Amygdala (tissue), 56 donors: ENCODE measurements at places on chromosomes 1 and 21.

DNA sequence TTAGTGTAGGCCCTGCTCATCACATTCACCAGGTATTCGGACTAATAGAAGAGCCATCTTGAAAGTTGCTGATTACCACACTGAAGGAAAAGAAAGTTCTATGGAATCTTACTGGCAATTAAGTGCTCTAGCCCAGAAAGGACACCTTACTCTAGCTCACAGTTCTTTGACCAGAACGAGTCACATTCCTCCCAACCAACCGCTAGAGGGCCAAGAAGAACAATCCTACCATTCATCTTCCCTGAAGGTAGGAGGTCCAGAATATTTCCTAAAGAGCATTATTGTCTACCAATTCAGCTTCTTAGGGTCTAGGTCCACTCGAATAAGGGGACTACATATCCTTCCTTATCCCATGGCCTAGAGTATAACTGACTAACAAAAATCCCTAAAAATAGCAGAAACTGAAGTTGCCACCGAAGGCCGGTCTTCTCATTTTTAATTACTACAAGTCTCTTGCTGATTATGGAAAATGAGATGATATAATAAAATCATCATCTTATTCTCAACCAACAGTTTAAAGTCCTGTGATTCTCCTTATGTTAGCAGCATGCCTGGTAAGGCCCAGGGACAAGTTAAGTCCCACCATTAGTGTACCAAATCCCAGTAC, 2.7 kb upstream of the FMO1 start:
- no peak for DNase-seq

- no peak for DNase-seq
These were observed 171.2 kb downstream of the SEC16B start for GRCh38 chr1:177798614-177799013.

- no peak for DNase-seq
These were observed 43.1 kb downstream of the PBX1 start for GRCh38 chr1:164602101-164602422.

- DNase-seq: no peak
These were observed 6.3 kb upstream of the CRYBG2 start for GRCh38 chr1:26359981-26360806.

DNA sequence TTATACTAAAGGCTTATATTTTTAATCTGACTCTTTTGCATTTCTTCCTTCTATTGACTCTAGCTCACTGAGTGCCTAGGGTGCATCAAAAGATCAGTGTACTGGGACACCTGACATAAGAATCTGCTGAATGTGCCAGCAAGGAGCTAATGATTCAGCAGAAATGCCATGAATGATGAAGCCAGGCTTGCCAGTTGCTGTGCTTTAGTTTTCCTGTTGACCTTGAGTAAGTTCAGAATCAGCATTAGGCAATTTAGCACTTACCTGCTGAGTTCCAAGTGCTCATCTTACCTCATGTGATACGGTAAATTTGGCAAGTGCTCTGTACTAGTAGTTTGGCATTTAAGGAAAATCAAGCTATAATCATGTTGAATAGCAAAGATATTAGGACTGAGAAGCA, 523.2 kb upstream of the B3GALT2 start:
- no peak for DNase-seq

DNA sequence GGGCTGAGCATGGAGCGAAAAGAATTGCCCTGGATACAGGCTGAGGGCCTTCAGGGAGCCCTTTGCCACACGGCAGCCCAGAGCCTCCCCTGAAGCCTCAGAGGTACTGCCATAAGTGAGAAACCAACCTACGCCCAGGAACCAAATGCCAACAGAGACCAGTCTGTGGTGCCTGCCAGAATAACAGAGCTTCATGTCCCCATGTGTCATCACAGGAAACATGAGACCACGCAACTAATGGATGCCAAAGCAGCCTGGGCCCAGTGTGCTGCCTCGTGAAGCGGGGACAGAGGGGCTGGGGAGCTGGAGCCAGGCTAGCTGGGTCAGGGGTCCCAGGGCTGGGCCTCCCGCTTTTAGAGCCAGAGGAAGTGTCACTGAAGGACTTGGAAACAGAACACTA, 18.7 kb upstream of the STUM start:
- DNase-seq: no peak

GRCh38 chr1:25944986-25945385, 38.8 kb upstream of the STMN1 start:
- DNase-seq: no peak

- DNase-seq: no peak
These were observed 74.7 kb upstream of the EFHD2 start for GRCh38 chr1:15334995-15335394.

DNA sequence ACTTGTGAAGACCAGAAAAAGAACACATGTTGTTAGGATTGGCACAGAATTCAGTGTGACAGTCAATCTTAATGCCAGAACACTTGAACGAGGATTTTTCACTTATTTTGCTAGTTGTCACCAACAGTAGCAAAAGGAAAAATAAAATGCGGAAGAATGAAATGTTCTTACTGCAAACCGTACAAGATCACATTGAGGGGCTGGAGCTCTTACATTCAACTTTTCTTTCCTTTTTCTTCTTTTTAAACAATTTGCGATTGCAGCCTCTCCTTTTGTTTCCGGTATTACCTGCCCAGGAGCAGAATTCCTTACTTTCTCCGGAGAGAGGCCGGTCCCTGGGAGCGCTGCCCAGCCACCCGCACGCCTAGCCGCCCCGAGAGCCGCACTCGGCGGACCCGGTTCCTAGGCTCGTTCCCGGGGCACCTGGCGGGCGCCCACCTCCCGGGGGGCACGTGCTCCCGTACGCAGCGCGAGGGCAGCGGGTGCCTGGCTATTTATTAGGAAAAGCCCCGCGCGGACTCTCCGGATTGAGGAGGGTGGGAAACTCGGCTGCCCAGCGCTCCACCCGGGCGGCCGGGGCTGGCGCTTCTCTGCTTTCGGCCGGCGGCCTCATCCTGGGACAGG, 1.2 kb upstream of the CAMTA1 start:
- no peak for DNase-seq
